DMS 273 treated with DMSO at 0.1 percent for 48 hours (cell line): ENCODE measurements at places on chromosomes 6 and 20.

DNA sequence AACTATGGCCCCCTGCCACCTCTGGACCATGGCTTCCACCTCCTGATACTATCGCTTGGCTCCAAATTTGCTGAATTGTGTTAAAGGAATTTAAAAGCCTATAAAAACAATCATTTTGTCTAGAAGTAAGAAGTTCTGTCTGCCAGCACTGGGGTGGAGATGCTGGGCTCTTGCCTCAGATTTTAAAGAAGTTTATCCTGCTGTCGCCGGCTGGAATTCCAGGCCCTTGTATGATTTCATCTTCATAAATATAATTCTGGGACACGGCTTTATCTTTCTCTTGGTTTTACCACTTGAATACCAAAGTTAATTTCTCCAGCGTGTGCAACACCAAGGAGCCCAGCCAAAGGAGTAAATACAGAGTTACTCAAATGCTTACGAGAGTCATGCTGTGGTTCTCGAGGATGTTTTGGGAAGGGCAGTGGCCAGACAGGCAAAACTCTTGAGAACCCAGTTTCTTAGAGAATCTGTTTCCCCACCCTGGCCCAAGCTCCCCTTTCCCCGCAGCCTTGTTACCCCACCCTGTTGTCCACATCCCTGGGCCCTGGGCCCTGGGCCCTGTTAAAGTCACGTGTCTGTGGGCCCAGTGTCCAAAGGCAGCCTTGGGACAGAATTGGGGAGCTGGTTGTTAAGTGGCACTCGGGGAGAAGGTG is 31.9 kb downstream of the C6orf89 start:
- DNase-seq, result no peak

DNA sequence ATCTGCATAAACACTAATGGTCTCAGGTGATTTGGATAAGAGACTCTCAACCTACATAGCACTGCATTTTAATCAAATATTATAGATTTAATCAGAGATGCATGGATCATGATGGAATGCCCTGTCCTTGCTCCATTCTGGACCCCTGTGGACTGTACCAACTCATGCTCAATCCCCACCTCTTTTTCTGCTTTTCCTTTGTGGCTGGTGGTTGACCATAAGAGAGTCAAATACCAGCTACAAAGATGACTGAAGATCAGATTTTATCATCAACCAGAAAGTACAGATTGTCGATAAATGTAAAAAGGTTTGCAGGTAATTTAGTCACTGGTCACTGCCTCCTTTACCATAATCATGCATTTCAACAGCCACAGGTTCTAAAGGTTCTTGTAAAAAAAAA is 116.2 kb downstream of the ME1 start:
- DNase-seq, result no peak

- DNase-seq, result no peak
Observed at GRCh38 chr20:45049904-45050471, 50.9 kb downstream of the KCNS1 start.

GRCh38 chr6:117288083-117288715 is 22.8 kb downstream of the VGLL2 start:
- no peak for DNase-seq

GRCh38 chr6:93453956-93454355 is 34.6 kb upstream of the EPHA7 start:
- DNase-seq, result no peak

DNA sequence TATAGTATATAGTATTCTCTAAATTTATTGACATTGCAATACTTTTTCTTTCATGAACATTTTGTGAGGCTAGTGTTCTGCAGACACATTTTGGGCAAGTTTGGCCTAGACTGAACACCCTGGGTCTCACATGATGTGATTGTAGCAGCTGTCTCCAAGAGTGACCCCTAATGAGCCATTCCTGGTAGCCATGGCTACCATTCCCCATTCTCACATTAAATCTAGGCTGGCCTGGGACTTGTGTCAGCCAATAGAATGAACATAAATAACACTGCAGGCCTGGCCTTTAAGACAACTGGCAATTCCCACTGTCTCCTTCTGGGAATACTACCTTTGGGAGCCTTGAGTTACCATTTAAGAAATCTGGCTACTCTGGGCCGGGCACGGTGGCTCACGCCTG is 38.0 kb upstream of the TASP1 start:
- no peak for DNase-seq

GRCh38 chr6:30135757-30136156 is at the start of gene TRIM40:
Gene TRIM40, plus strand, starts transcription at chr6:30136140. Its CDS starts 897 bp downstream, at chr6:30137037.
- no peak for DNase-seq

GRCh38 chr6:16623029-16623653 is 138.1 kb downstream of the ATXN1 start:
- no peak for DNase-seq
